Kidney epithelial cell (primary cell): ENCODE measurements at places on chromosomes 3 and 15. TPM values are rescaled to one million over a fixed set of nuclear protein-coding genes. Genes with fewer than 3 reads are reported as not detected.

GRCh38 chr15:70768257-70768883 lies 5.0 kb upstream of the UACA start:
- DNase-seq: no peak

- DNase-seq: no peak
Observed at GRCh38 chr15:78322243-78322642, 17.9 kb upstream of the CRABP1 start.

GRCh38 chr3:149221783-149222517 lies at the start of gene CP:
Gene CP (minus strand): TSS chr3:149221829. CDS start chr3:149221792, 37 bp downstream.
- DNase-seq: no peak

- peak; percentile 23 for DNase-seq
Observed at GRCh38 chr15:74036271-74037170, 42.0 kb downstream of the PML start.

DNA sequence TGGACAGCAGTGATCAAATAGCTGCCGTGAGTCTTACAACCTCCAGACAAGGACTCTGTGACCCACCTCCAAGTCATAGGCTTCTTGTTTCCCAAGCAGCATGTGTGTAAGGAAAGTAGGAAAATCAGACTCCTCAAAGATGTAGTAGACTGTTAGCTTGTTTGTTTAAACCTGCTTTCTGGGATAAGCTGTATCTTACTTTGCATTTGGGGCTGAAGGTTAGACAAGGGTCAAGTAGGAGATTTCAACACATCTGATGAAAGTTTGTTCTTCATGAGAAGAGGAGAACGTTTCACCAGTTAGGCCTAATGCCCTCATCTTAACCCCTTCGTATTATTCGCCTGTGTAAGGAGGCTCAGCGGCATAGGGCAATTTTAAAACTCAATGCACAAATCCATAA lies 756.4 kb upstream of the NR2F2 start:
- no peak for DNase-seq

- no peak for DNase-seq
Observed at GRCh38 chr3:138717348-138717747, 108.8 kb downstream of the FAIM start.

- peak; percentile 54 for DNase-seq
Observed at GRCh38 chr3:112605285-112605684, 35.7 kb downstream of the CCDC80 start.

DNA sequence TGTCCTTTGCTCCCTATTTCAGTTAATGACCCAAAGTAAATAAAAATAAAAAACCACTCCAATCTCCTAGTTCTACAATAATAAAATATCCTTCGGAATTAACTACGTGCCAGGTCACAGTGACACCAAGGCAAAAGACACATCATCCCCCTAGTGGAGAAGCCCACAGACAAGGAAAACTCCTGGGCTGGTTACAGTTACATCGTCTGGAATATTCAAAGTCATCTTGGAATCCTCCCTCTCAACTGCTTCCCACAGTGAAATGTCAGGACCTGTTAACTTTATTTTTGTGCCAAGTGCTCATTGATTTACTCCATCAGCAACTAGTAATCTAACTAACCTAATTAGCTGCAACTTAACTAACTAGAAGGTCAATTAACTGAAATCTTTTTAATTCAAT lies 349.3 kb downstream of the MAGI1 start:
- no peak for DNase-seq

DNA sequence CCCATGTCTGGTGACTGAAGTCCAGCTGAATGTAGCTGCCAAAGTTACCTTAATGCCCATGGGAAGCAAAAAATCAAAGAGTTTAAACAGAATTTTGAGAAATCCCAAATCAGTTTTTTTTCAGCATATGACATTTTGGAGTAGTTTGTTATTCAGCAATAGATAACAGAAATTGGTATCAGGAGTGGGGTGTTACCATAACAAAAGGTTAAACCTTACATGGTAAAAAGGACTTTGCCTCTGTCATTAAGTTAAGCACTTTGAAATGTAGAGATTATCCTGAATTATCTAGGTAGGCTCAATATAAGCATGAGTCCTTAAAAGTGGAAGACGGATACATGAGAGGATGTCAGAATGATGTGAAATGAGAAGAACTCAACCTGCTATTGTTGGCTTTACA lies 32.1 kb downstream of the DTWD1 start:
- DNase-seq: no peak

- DNase-seq: no peak
Observed at GRCh38 chr3:120451272-120451761, 525 bp upstream of the FSTL1 start.

- no peak for DNase-seq
Observed at GRCh38 chr15:76840830-76841460, 64.2 kb downstream of the SCAPER start.

- no peak for DNase-seq
Observed at GRCh38 chr3:123559040-123559861, 25.6 kb downstream of the HACD2 start.

- no peak for DNase-seq
Observed at GRCh38 chr3:73504239-73504638, 120.5 kb downstream of the PDZRN3 start.

DNA sequence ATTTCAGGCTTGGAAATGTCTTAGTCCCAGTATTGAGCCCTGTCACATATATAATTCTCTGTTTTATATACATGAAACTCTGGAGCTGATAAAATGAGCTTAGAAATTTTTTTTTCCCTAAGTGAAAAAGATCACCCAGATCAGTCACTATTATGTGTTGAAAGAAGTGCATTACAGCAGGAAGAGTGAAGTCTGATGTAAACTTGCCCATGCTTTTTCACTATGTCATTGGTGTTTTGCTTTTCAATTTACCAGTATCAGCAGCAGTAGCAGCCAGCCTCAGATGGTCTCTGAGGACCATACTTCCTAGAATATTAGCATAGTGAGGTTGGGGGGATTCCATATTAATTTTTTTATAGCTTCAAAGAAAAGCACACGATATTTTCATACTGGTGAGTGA lies 255.6 kb upstream of the KCNH8 start:
- DNase-seq: no peak

DNA sequence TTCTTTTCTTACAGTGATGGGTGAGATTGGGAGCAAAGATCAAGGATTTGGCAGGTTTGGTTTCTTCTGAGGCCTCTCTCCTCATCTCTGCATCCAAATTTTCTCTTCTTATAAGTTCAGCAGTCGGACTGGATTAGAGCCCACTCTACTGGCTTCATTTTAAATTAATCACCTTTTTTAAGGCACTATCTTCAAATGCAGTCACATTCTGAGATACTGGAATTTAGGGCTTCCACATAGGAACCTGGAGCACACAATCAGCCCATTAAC lies 56.5 kb upstream of the PLSCR4 start:
- no peak for DNase-seq

- DNase-seq: no peak
Observed at GRCh38 chr15:79615754-79616153, 183.6 kb downstream of the MINAR1 start.

GRCh38 chr3:49163609-49164008 lies 2.5 kb downstream of the CCDC71 start:
- no peak for DNase-seq

The CLDN18 gene
- not detected in 2 replicates for total RNA-seq

The AGBL1 gene
- not detected in 2 replicates for total RNA-seq

The SMCO1 gene
- not detected in 2 replicates for total RNA-seq

The WDR72 gene
- 0.38 and 0.62 TPM in 2 replicates for total RNA-seq

The TSC22D2 gene
- 13.3 and 16.8 TPM in 2 replicates for total RNA-seq
